ENCODE measurements at places on chromosomes 13 and 19.

DNA sequence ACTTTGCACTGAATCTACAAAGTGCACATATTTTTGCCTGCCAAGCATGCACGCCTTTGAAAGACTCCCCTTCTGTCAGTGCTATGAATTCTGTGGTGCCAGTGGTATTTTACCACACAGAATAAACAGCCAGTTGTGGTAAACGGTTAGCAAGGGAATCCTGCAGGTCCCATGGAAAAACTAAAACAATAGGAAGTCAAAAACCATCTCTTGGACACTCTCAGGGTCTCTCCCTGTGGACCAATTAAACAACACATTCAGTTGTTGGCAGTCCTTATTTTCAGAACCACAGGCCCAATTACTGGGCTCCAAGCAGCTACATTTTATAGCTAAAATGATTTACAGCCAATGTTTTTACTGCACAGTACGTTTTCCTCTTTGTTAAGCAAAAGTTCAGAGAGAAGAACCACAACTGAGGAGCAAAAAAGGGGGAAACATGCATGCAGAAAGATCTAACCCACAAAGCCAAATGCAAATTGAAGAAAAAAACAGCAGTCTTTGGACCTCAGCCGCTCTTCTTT, 116.9 kb downstream of the KCTD12 start:
- no peak for DNase-seq

GRCh38 chr13:101785858-101786257, 333.4 kb downstream of the ITGBL1 start:
- DNase-seq, result no peak

- no peak for DNase-seq
These were observed 273.4 kb downstream of the DCLK1 start for GRCh38 chr13:35857769-35858168.

GRCh38 chr19:14003251-14004055, 2.7 kb downstream of the RFX1 start:
- no peak for DNase-seq

- DNase-seq, result peak; percentile 99
These were observed 7.0 kb upstream of the CBLC start for GRCh38 chr19:44770550-44771257.
